Progenitor cell of endocrine pancreas (in vitro differentiated cells): ENCODE measurements at places on chromosomes 5 and 9. TPM values are rescaled to one million over a fixed set of nuclear protein-coding genes. Genes with fewer than 3 reads are reported as not detected.
A peak's percentile ranks its signal among the peaks of the same experiment; 100 is the strongest.

The CER1 gene
- 0.73 TPM in 1 of 2 replicates, not detected in the other for total RNA-seq

The TMEM232 gene
- 7.1 and 8.4 TPM in 2 replicates for total RNA-seq

The TRAF1 gene
- total RNA-seq, result 6.7 TPM in 2 replicates

The CDX1 gene
- 0.31 and 0.43 TPM in 2 replicates for total RNA-seq

The OR1L8 gene
- not detected in 2 replicates for total RNA-seq

The GALT gene
- total RNA-seq, result 82.5 and 85.6 TPM in 2 replicates

The SLC31A2 gene
- 3.0 and 3.3 TPM in 2 replicates for total RNA-seq

DNA sequence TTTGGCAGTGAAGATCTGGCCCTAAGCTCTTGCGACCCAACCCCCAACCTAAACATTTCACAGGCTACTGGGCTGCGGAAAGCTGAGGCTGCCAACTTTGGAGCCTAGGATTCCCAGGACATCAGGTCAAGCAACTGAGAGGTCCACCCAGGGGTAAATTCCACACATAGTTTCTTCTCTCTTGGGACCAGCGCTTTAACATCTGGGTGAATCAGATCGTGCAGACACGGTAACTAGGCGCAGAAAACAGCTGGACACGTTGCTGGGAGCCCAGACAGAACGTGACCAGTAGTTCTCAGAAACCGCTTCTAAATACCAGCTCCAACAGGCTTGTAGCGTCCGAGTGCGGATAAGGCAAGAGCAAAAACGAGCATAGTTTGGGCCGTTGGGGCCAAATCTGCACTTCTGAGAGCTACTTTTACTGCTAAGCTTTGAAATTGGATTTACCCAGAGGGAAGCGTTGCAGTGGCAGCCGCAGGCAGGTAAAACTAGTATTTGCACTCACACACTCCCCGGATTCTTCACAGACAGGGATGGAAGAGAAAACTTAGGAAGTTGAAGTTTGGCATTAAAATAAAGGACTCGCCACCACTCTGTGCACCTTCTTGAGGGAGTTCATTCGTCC lies 11.8 kb downstream of the ITGA1 start:
- DNase-seq, result peak; percentile 23

GRCh38 chr9:114682846-114683245 lies 854 bp upstream of the TEX48 start:
- DNase-seq, result no peak

DNA sequence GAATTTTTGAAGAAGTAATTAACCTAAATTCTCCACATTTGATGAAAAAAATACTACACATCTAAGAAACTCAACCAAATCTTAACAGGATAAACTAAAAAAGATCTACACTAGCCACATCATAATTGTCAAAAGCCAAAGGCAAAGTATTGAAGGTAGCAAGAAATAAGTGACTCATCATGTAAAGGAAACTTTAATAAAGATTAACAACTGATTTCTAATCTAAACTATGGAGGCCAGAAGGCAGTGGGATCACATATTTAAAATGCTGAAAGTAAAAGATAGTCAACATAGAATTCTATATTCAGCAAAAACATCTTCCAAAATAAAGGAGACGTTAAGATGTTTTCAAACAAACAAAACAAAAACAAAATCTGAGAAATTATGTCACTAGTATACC lies 2002.9 kb downstream of the MAT2B start:
- no peak for DNase-seq

DNA sequence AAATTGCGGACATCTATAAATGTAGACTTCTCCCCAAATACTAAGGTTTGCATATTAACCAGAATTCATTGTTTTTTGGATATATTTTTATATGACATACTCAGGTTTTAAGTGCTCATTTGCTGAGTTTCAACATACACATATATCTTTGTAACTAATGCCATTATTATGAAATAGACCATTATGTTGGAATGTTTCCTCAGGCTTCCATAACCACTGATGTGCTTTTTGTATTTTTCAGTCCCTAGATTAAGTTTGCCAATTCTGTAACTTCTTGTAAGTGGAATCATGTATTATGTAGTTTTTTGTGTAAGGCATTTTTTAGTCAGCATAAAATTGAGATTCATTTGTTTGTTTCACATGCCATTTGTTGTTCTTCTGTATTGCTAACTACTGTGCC lies 32.1 kb downstream of the HSPA4 start:
- no peak for DNase-seq

GRCh38 chr9:133881671-133882381 lies 110.3 kb downstream of the VAV2 start:
- DNase-seq, result no peak

- no peak for DNase-seq
Observed at GRCh38 chr9:12604164-12604821, 88.9 kb upstream of the TYRP1 start.

- DNase-seq, result no peak
Observed at GRCh38 chr5:140595538-140596300, 31.1 kb downstream of the SLC35A4 start.

- no peak for DNase-seq
Observed at GRCh38 chr5:71629950-71630349, 42.8 kb downstream of the MCCC2 start.

- no peak for DNase-seq
Observed at GRCh38 chr5:108193021-108193795, 188.7 kb downstream of the FBXL17 start.

GRCh38 chr5:156241266-156241665 lies 85.7 kb upstream of the SGCD start:
- no peak for DNase-seq

DNA sequence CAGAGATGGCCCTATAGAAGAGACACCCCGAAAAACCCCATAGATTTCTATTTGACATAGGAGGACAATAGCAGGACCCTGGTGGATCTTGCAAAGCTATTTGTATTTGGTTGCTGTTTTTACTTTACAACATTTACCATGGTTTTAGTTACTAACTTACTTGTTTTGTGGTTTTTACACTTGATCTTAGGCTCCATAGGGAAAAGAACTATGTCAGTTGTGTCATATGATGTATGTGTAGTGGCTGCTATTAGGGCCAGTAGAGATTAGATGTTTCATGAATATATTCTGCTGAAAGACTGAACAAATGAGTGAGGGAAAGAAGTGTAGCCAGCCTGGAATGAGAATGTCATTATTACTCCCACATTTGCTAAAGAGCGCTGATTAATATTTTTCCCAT lies 388.1 kb downstream of the SEMA5A start:
- no peak for DNase-seq

- DNase-seq, result no peak
Observed at GRCh38 chr9:31188496-31188895, 1195.9 kb upstream of the ACO1 start.

DNA sequence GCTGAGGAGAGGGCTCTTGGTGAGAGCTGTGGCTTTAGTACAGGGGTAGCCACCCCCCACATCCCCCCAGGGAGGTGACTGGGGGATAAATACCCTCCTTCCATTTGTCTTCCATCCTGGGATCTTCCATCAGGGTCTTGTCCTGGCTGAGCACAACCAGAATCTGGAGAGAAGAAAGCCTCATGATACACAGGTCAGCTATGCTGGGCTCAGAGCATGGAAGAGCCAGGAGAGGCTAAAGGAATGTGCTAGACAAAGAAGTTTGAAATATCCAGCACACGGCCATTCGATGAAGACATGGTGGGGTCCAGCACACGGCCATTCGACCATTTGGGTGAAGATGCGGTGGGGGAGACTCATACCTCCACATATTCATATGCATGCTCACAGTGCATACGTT lies 30.0 kb downstream of the ROPN1L start:
- DNase-seq, result no peak

GRCh38 chr9:87640385-87640795 lies 85.5 kb upstream of the CTSL start:
- no peak for DNase-seq

GRCh38 chr5:18152671-18153070 lies 518.4 kb downstream of the TAF11L14 start:
- no peak for DNase-seq

DNA sequence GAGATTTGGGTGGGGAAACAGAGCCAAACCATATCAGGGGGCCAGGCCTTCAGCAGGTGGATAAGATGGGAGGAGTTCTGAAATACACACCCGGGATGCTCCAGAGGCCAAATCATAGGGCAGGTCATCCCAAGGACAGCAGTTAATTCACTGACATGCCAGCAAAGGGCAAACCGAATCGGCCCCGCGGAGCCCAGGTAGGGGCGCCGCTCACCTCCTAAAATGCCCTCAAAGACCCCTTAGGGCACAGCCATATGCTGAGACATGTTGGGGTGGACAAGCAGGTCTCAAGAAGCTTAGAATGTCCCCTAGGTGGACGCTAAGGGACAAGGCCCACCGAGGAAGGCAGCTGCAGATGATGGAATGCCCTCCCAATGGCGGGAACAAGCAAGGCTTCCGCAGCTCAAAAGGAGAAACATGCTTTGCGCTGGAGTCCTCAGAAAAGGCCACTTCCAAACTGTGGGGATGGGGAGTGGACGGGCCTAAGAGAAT lies 144.9 kb downstream of the ERCC6L2 start:
- DNase-seq, result no peak
